ENCODE measurements at places on chromosomes 4 and X.
A peak's percentile ranks its signal among the peaks of the same experiment; 100 is the strongest.

DNA sequence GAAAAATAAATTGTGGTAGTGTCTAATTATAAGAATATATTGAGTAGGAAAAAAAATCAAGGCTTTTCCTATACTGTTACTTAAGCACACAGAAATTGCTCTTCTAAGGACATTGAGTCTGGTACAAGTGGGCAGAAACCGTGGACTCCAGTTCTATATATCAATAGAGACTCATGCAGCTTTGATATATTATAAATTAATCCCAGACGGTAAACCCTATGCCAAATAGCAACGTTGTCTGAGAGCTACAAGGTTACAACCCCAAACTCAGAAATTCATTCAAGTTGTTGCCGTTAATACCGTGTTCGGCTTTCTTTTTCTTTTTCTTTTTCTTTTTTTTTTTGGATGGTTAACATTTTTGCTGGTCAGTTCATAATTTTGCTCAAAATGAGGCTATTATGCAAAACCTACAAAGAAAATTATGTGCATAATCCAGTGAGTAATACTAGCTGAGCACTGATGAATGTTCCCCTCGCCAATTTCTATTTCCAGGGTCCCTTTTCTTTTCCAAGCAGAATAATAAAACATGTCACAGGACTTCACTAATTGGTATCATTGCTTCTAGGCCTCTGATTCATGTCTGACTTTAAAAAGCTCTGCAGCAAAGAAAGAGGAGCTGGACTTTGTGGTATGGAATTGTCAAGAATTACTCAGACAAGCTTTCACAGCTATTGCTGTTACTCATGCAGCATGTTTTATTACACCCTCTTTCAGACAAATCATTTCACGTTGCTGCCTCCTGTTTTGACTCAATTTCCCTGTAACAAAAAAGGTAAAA lies 737.7 kb downstream of the NLGN4X start:
- no peak for DNase-seq

DNA sequence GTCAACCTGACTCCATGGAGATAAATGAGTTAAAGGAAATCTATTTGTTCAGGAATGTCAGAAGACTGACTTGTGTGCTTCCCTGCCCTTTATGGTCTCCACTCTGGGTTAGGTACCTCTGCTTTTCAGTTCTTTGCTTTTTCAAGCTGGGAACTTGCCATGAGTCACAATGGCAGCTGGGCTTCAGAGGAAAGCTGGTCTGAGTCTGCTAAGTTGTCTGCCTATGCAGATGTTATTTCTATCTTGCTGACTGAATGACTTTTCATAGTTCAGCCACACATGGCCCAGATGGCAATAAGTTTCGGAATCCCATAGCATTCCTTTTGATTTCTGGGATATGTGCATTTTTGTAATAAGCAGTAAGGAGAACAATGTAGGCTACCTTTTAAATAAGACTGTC lies 337.9 kb upstream of the FGF13 start:
- no peak for DNase-seq

DNA sequence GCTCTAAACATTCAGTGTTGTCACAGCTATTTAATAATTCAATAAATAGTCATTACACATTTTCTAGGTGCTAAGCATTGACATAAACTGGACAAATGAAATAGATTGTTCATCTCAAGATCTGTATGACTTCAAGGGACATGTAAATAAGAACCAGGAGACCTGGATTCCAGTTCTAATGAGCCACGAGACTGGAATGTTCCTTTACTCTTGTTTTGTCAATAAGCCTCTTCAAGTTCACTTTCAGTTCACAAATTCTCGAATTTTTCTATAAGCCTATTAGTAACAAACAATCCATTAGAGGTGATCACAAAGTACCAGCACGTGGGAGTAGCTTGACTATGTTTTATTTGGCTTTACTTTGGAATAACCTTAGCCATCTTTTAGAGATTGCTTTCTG lies 514.0 kb upstream of the SMIM31 start:
- DNase-seq = no peak

DNA sequence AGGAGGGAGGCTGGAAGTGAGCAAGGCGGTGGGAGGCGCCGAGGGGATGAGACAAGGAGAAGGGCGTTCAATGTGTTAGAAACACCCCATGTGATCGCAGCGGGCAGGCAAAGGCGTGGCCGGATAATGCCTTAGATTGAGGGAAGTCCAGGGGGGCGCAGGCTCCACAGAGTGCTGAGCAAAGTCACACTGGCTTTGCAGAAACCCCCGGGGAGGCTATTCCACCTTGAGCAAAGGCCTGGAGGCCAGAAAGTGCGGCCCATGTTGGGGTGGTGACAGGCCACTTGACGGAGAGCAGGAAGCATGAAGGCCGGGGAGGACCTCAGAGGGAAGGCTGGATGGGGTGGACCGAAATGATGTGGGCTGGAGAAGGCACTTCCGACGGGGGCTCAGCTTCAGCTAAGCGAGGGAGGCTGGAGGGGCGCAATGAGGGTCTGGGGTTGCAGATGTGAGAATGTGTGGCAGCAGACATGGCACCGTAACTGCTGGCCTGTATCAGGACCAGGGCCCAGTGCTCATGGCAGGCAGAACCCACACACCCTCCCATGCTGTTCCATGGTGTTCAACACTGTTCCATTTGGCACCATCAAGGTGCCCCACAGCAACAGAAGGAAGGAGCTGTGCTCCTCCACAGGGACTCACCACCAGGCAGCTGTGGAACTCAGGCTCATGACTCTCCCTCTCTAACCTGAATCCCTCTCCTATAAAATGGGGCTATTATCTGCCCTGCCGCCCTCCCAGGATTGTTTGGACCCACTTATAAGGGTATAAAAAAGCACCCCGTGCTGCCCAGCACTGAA lies 50.3 kb downstream of the HMX1 start:
- peak; percentile 64 for DNase-seq

DNA sequence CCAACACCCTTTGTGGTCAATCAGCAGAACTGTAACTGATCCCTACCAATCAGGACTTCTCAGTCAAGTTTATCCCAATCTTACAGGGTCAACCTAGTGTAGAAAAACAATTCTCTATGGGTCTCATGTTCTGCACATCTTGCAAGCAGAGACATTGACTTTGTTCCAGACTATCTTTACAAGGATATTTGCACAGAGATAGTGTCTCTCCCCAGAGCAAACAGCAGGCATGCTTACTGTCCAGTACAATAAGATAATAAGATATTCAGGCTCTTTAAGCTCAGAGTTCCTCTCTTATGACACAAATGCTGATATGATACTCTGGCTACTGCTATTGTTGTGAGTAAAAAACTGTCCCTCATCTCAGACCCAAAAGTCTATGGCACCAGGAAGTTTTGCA lies 53.2 kb downstream of the ACSL4 start:
- DNase-seq = no peak

DNA sequence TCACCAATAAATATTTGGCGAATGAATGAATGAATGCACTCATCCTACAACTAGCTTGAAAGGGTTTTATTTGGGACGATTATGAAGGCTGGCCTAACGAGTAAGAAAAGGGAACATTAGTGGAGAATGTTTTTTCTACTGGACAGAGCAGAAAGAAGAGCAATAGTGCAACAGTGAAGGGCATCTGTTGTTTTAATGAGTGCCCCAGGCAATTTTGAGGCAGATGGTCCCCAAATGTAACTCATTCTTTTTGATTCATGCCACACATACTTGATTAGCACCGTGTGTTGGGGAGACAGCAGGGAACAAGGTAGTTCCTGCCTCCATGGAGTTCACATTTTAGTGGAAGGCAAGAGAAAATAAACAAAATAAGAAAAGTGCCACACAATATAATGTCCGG lies 22.7 kb upstream of the INTS6L start:
- DNase-seq = no peak

- no peak for DNase-seq
Measured at GRCh38 chr4:140102421-140102820, 51.6 kb downstream of the MAML3 start.

GRCh38 chr4:970854-971520 lies 2.4 kb downstream of the DGKQ start:
- no peak for DNase-seq

DNA sequence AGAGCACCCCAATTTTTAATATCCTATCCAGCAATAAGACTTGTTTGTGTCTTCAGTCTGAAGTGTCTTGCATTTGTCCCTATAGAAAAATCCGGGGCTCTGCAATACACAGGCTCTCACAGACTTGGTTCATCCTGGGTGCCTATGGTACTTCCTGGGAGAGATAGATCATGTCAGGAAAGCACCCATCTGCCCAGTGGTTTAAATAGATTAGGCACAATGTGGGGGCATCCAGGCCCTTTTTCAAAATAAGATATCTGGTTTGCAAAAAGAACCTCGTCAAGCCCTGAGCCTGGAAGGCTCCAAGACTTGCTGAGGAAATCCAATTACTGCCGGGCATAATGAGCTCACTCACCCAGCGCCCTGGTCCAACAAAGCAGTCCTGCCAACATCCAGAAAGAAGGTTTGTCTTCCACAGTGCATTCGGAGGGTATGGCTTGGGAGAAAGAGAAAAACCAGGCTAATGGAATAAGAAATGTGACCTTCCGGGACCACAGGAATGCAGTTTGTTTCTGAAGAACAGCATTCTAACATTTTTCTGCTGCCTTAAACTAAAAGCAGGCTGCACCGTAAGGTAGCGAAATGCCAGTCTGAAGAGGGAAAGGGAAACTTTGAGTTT lies 11.6 kb downstream of the JAKMIP1 start:
- DNase-seq = no peak

DNA sequence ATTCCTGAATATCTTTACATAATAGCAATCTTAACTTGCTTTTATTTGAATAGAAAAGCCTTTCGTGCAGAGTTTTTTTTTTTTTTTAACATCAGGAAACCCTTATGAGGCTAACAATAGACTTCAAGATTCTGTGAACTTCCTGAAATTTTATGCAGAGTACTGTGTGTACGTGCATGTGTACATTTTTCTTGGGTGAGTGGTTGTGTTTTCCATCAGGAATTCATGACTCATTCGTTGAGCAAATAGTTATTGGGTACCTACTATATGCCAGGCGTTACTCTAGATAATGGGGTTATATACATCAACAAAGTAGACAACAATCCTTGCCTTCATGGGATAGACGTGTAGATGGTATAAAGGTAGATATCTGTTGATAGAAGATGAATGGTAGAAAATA lies 59.1 kb downstream of the MRPL1 start:
- no peak for DNase-seq

- no peak for DNase-seq
Measured at GRCh38 chr4:7993671-7994070, 54.0 kb upstream of the AFAP1 start.
